Right ventricle myocardium superior (tissue), 1 donor: ENCODE measurements at places on chromosomes 6 and 20. TPM values are rescaled to one million over a fixed set of nuclear protein-coding genes. Genes with fewer than 3 reads are reported as not detected.

The FGD2 gene
- total RNA-seq, result 5.7 TPM

The ISM1 gene
- 1.5 TPM for total RNA-seq

The TMC2 gene
- not detected for total RNA-seq

The APCDD1L gene
- 0.54 TPM for total RNA-seq

The ADTRP gene
- not detected for total RNA-seq

The TCP11 gene
- total RNA-seq, result not detected

DNA sequence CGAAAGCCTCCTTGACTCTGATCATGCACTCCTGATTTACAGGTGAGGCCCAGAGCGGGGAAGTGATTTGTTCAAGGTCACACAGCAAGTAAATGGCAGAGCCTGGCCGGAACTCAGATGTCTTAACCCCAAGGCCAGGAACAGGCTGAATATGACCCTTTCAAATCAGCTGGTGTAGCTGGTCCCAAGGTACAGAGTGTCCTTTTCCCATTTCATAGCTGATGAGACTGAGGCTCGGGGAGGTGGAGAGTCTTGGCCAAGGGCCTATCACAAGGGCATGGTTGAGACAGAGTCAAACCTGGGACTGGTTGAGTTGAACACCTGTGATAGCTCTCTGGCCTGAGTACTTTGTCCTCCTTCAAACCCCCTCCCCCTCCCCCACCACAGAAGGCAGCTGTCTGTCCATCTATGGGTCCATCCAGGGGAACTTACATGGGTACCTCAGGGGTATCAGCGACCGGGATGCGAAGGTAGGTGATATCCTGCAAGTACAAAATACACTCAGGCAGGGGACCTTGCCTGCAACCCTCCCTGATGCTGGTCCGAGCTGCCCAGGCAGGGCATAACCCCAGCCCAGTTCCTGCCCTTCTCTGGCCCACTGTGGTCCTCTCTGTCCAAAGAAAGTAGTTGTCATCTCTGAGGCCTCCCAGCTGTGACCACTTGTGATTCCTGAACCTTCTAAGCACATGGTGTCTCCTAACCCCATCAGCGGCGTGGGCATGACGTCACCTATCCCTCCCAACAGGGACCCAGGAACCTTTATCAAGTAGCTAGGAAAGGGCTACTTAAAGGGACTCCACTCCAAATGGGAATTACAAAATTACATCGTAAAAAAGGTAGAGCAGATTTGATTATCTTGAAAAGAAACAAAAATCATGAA, 5.6 kb downstream of the DUSP15 start:
- DNase-seq, result no peak

DNA sequence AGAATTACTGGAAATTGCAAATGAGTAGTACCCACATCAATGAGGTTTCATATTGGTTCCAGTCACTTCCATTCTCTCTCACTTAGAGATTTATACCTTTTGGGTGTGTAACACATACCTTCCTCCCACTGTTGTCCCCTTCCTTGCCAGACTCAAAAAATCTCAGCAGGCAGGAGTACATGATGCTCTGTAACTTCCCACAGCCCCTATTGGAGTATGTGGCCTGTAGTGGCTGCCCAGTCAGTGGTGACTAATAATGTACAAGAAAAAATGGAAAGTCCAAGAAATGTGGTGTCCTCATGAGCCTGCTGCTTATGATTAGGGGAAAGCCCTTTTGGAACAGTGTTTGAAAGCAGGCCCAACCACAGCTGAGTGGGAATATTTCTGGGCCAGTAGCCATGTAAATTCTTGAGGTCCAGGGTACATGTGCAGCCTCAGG, 312.0 kb downstream of the ZFAND3 start:
- no peak for DNase-seq

- no peak for DNase-seq
These were observed 32.4 kb downstream of the FYN start for GRCh38 chr6:111840803-111841202.

- DNase-seq, result no peak
These were observed 160.0 kb downstream of the PKHD1 start for GRCh38 chr6:51927450-51927849.

- no peak for DNase-seq
These were observed 89.2 kb downstream of the TRMT11 start for GRCh38 chr6:126075335-126076071.

DNA sequence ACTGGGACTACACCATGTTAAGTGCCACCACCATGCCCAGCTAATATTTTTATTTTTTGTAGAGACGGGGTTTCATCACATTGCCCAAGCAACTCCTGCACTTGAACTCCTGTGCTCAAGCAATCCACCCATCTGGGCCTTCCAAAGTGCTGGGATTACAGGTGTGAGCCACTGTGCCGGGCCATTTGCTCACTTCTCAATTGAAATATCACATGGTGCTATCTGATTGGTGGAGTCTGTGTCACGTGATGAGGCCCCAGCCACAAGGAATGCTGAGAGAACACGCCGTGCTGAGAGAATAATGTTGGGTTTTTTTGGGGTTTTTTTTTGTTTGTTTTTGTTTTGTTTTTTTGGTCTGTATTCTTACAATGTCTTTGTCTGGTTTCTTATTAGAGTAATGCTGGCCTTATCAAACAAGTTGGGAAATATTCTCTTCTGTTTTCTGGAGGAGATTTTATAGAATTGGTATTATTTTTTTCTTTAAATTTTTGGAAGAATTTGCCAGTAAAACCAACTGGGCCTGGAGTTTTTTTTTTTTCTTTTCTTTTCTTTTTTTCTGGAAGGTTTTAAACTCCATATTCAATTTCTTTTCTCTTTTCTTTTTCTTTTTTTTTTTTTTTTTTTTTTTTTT, 183.2 kb upstream of the KCNG1 start:
- DNase-seq, result no peak

GRCh38 chr6:106667022-106667402, 37.6 kb downstream of the QRSL1 start:
- no peak for DNase-seq

DNA sequence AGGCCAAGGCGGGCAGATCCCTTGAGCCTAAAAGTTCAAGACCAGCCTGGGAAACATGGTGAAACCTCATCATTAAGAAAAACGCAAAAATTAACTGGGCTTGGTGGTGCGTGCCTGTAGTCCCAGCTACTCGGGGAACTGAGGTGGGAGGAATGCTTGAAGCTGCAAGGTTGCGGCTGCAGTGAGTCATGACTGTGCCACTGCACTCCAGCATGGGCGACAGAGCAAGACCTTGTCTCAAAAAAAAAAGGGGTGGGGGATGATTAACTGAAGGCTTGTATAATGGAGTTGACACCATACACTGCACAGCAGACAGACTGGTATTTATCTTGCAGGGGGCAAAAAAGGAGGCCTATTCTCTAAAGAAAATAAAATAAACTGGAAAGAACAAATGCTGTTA, 27.7 kb downstream of the SRPK1 start:
- DNase-seq, result no peak

DNA sequence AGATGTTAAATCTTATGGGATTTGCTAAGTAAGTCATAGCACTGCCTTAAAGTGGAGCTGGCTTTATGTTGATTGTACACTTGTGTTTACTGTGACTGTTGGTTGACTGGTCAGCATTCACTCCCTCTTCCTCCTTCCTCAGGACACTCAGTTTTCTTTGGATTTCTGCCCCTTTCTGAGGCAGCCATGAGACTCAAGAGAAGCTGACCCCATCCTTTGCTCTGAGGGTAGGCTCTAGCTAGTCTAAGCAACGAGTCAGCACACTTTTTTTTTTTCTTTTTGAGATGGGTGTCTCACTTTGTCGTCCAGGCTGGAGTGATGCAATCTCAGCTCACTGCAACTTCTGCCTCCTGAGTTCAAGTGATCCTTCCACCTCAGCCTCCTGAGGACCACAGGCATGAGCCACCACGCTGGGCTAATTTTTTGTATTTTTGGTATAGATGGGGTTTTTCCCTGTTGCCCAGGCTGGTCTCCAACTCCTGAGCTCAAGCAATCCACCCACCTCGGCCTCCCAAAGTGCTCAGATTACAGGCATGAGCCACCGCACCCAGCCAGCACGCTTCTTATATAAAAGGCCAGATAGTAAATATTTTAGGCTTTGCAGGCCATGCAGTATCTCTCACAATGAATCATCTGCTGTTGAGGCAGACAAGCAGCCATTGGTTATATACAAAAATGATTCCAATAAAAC, 191.4 kb downstream of the NFATC2 start:
- no peak for DNase-seq

DNA sequence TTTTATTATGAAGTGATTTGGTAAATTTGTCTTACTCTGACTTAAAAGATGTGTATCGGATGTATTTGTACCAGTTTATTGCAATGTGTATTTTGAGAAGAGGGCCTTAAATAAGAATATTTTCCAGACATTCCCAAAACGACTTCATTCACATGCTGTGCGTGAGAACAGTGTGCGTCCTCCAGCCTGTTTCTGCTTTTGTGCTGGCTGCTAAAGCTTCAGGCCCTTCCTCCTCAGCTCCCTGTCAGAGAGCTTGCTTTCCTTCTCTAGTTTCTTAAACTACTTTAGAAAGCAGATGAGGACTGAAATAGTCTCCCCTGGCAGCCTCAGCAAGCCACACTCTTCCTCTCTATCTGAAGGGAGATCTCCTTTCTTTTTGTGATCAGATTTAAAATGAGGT, 157.8 kb downstream of the SAMD5 start:
- no peak for DNase-seq
